ENCODE measurements at places on chromosomes 2 and 18. TPM values are rescaled to one million over a fixed set of nuclear protein-coding genes. Genes with fewer than 3 reads are reported as not detected.

PFN4 gene
- polyA plus RNA-seq: 0.79 TPM

BCL11A gene
- polyA plus RNA-seq: not detected

TMEM247 gene
- polyA plus RNA-seq: not detected

COL3A1 gene
- 262 TPM for polyA plus RNA-seq

All from adipose tissue (tissue), 3 donors.